Mesothelial cell of epicardium (in vitro differentiated cells): ENCODE measurements at places on chromosomes 2 and 18. TPM values are rescaled to one million over a fixed set of nuclear protein-coding genes. Genes with fewer than 3 reads are reported as not detected.

DNA sequence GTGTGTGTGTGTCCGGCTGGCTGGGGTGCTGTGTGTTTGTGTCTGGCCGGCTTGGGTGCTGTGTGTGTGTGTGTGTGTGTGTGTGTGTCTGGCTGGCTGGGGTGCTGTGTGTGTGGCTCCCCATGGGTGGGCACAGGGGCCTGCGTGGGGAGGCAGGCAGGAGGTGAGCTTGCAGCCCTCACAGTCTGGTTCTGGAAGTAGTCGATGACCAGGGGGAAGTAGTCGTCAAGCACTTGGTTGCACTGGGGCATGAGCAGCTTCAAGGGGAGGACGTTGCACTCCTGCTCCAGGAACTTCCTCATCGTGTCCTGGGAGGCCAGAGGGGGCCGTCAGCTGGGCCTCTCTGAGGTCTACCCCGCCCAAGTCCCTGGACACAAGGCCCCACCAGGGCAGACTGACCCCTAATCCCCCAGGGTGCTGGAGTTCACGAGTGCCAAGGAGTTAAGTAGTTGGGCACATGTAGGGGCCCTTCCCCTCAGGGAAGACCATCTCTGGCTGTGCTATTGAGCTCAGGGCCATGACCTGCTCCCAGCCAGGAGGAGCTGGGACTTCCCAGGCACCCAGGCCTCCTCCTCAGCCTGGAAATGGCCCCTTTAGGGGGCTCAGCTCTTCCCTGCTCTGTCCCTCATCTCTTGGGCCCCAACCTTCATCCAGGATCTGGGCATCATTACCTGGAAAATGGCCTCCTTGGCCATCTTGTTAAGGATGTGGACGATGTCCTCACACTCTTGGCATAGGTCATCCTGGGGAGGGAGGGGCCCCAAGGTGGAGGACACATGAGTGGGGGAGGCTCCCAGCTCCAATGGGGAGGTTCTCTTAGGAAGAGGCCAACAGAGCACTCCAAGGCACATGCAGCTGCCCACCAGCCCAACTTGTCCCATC, 1.3 kb downstream of the SFTPB start:
- DNase-seq = no peak

EPHA4 gene
- 20.5 to 20.9 TPM (median 20.6 TPM) in 3 replicates for total RNA-seq

GRCh38 chr2:211745295-211746097, 793.1 kb downstream of the ERBB4 start:
- peak; percentile 48 for DNase-seq

GRCh38 chr2:167253025-167253424, 364.7 kb downstream of the XIRP2 start:
- DNase-seq = no peak

ACMSD gene
- total RNA-seq = not detected in 3 replicates

DNA sequence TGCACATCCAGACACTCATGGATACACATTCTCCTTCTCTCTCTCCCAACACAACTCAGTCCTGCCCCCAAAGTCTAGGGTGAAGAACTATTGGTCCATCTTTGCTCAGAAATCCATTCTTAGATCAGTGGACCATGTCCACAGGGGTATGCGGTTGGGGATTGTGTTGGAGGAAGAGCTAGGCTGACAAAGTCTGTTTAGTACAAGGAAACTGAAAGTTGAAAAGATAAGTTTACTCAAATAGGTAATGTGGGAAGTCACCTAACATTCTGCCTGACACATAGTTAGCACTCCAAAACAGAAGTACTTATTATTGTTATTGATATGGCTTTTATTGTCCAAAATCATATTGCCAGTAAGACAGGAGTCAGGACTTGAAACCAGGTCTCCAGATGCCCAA, 55.9 kb downstream of the ALK start:
- no peak for DNase-seq

- no peak for DNase-seq
Observed at GRCh38 chr2:127735537-127736399, 34.5 kb downstream of the SFT2D3 start.

DNA sequence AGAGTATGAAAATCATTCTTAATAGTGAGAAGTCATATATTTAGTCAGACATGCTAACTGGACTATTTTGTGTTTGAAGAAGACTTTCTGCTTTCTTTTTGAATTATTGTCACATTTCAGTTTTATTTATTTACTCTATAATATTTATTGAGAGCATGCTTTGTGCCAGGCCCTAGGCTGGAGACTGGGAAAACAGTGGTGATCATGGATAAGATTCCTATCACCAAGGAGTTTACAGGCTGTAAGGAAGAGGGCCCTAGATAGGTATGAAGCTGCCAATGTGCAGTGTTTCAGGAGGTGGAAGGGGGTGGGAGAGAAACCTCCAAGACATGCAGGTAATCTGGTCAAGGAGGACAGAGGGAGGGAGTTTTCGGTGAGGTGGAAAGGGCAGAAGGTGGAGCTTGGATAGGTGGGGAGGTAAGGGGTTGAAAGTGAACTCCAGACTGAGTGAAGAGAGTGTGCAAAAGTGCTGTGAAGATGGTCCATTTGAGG, 207.5 kb downstream of the ARHGAP15 start:
- no peak for DNase-seq

- no peak for DNase-seq
Observed at GRCh38 chr2:191682126-191682525, 4.2 kb downstream of the NABP1 start.

DNA sequence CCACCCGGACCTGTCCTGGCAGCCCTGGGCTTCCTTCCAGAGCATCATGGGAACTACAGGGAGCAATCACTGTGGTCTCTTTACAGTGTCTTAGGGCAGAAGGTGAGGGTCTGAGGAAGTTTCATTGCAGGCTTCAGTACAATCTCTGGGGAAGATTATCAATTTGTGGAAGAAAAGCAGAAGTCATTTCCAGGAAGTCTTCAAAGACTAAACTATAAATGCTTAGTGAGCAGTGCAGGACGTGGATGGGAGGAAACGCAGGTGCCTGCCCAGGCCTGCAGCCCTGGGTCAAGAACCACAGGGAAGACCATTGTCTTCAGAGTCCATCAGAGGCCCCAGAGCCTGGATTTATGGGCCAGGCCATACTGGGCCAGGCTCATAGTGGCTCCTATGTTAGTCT, 54.3 kb downstream of the INO80C start:
- no peak for DNase-seq

DNA sequence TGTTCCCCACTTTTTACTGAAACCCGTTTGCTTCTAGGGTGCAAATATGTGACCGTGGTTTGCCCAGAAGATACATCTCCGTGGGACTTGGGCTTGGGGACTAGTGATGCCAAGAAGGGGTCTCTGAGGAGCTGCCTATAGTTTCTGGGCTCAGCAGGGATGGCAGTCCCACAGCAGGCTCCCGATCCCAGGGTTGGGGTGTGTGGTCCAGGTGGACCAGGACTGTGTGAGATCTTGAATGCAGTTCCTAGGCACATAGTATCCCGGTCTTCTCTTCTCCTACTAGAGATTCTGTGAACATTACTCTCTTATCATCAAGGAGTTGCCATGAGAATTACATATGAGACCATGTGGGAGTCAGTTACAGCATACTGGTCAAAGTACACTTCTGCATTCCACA, 435.8 kb upstream of the SPRED2 start:
- no peak for DNase-seq

GRCh38 chr2:211534632-211535031, 978.2 kb downstream of the CPS1 start:
- no peak for DNase-seq

- DNase-seq = no peak
Observed at GRCh38 chr2:230925879-230926765, 1.1 kb upstream of the GPR55 start.

DNA sequence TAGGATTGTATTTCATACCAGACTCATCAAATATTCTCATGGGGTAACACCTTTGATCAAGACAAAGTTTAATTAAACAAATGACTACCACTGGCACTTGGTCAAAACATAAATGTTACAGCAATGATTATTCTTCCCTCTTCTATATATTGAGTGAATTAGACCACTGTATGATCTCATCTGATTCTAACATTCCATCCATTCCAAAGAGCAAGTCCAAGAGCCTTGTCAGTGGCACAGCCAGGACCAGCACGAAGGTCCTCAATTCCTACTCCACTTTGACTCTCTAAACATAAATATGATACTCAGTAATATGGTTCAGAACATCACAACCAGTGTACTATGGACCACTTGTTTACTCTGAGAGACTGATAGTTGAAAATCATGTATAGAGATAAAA, 86.4 kb downstream of the AP1S3 start:
- no peak for DNase-seq

- no peak for DNase-seq
Observed at GRCh38 chr2:74048843-74049519, 64.3 kb downstream of the TET3 start.

TPGS2 gene
- total RNA-seq = 90.7 to 93.5 TPM (median 92.1 TPM) in 3 replicates

DNA sequence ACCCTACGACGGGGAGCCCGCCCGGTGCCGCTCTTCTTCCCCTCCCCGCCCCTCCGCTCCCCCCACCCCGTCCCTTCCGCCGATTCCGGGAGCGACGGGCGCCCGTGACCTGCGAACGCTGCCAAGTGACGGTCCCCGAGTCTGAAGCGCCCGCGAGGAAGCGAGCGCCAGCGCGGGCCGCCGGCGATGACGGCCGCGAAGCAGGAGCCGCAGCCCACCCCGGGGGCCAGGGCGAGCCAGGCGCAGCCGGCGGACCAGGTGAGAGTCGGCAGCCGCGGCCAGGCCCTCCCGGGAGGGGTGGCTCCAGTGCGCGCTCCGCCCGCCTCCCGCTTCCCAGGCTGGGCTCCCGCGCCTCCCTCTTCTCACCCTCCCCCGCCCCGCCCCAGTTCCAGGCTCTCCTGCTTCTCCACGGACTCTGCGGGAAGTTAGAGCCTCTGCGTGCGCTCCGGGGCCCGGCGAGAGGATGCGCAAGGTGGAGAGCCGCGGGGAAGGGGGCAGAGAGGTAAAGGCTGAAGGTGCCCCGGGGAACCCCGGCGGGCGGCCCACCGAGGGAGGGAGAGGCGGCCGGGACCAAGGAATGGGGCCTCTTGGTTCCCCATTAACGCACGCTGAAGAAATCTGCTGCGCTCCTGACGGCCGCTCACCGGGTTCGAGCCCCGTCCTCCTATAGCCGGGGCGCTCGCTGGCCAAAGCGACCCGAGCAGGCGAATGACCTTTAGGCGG, 719.5 kb downstream of the DPP10 start:
- peak; percentile 65 for DNase-seq

GRCh38 chr18:48566589-48566988, 27.8 kb downstream of the CTIF start:
- no peak for DNase-seq

DNA sequence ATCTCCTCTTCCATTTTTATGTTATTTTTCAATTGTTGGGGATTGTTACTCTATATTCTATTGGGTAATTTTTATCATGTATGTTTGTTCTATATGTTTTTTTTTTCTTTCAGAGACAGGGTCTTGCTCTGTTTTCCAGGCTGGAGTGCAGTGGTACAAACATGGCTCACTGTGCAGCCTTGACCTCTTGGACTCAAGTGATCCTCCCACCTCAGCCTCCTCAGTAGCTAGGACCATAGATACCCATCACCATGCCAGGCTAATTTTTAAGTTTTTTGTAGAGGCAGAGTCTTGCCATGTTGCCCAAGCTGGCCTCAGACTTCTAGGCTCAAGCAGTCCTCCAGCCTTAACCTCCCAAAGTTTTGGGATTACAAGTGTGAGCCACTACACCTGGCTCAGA, 88.7 kb downstream of the TTC27 start:
- DNase-seq = no peak
